PC-3 (cell line): ENCODE measurements at places on chromosomes 2 and 18. TPM values are rescaled to one million over a fixed set of nuclear protein-coding genes. Genes with fewer than 3 reads are reported as not detected.

Gene ZSWIM2
- not detected in 2 replicates for total RNA-seq

Gene DLX1
- total RNA-seq, result 7.6 and 13.2 TPM in 2 replicates

Gene PLCD4
- total RNA-seq, result 5.6 and 11.7 TPM in 2 replicates

Gene IKZF2
- total RNA-seq, result 5.2 and 8.2 TPM in 2 replicates

Gene SH2D6
- total RNA-seq, result 0.12 TPM in 1 of 2 replicates, not detected in the other

Gene ZBTB7C
- total RNA-seq, result 1.1 and 1.3 TPM in 2 replicates

Gene AMER3
- total RNA-seq, result not detected in 2 replicates

Gene PARD3B
- total RNA-seq, result 3.9 and 10.9 TPM in 2 replicates

Gene TLX2
- 3.1 and 3.4 TPM in 2 replicates for total RNA-seq

Gene GALNT3
- 40.9 and 44.8 TPM in 2 replicates for total RNA-seq

Gene CD207
- not detected in 2 replicates for total RNA-seq

DNA sequence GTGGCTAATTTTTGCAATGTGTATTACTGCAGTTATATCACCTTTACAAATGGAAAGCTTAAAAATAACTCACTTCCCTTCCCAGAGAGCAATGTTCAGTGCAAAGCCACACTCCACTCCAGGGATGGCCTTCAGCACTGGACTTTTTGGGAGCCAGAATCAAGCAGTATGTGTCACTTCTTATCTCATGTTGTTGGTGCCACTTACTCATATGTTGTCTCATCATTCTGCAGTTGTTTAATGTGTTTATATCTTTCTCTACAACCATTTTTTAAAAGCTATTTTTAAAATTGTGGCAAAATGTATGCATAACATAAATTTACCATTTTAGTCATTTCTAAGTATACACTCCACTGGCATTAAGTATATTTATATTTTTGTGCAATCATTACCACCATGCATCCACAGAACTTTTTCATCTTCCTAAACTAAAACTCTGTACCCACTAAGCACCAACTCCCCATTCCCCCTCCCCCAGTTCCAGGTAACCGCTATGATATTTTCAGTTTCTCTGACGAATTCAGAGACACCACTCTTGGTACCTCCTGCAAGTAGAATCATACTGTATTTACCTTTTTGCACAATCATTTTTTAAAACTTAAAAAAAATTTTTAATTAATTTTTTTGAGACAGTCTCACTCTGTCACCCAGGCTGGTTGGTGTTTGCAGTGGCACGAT is 32.1 kb upstream of the CD8A start:
- DNase-seq, result no peak

GRCh38 chr2:173656086-173656485 is 301.4 kb downstream of the CDCA7 start:
- DNase-seq, result peak; percentile 30

- no peak for DNase-seq
These were observed 56.2 kb upstream of the SLC16A14 start for GRCh38 chr2:230124757-230125431.

GRCh38 chr2:150663143-150663542 is 175.7 kb upstream of the RND3 start:
- DNase-seq, result peak; percentile 63

DNA sequence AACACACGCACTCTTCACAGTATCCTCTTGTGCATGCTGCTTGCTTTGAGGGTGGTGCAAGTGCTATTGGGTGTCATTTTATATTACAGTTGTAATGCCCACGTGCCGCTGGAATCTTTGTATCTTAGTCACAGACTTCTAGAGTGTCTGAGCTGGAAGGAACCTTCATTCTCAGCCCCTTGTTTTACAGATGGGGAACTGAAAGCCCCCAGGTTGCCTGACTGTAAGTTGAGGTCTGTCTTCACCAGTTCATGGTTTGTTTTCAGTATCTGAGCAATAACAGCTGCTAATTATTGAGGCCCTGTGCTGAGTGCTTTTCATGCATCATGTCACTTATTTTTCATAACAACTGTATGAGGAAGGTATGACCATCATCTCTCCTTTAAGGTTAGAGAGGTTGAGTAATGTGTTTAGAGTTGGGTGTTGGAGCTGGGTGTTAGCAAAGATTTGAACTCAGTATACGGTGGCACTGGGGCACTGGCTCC is 77.0 kb downstream of the PRKCE start:
- DNase-seq, result no peak

GRCh38 chr2:191927319-191927867 is 80.5 kb upstream of the CAVIN2 start:
- DNase-seq, result peak; percentile 55

- DNase-seq, result no peak
These were observed 16.3 kb downstream of the ST6GAL2 start for GRCh38 chr2:106869512-106870275.

DNA sequence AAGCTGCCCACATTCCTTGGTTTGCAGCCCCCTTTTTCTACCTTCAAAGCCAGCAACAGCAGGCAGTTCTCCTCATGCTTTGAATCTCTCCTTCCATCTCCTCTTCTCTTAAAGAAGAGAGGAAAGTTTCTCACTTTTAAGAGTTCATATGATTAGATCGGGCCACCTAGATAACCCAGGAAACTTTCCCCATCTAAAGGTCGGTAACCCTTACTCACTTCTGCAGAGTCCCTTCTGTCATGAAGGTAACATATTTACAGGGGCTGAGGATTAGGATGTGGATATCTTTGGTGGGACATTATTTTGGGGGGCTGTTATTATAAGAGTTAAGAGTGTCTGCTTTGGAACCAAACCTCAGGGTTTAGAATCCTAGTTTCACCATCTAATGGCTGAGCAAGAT is 51.0 kb downstream of the HNRNPLL start:
- DNase-seq, result no peak

- no peak for DNase-seq
These were observed 930.7 kb downstream of the BCL11A start for GRCh38 chr2:59622599-59623308.

- DNase-seq, result no peak
These were observed 72.9 kb upstream of the VRK2 start for GRCh38 chr2:57973621-57974186.

GRCh38 chr2:48799601-48800000 is 44.1 kb upstream of the LHCGR start:
- no peak for DNase-seq

- DNase-seq, result no peak
These were observed 54.4 kb downstream of the SCN3A start for GRCh38 chr2:165149439-165149838.

DNA sequence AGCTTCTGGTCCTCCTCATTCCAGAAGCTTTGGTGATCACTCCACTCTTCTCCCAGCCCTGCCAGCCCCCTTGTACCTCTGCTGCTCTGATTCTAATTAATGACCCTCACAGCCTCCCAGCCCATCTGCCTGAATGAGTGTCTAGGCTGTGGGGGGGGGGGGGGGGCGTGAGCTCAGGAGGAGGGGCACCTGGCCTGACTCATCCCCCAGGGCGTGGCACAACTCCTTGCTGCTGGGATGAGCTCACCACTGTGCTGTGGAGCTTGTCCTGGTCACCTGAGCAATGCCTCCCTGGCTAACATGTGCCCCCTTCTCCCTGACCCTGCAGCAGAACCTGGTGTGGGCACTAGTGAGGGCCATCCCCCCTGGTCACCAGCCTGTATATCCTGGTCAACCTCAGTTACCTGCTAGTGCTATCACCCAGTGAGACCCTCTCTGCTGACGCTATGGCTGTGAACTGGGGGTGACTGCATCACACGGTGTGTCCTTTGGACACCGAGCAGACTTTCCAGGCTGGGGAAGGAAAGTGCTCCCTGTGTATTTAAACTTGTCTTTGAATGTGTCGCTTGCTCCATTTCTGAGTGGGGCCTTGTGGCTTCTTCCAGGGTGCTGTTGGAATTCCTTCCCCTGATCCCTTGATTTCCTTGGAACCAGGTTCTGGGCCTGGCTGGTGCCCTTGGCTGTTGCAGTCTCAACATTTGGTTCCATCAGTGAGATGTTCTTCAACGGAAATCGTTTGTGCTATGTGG is 41.5 kb upstream of the PUM2 start:
- peak; percentile 77 for DNase-seq

DNA sequence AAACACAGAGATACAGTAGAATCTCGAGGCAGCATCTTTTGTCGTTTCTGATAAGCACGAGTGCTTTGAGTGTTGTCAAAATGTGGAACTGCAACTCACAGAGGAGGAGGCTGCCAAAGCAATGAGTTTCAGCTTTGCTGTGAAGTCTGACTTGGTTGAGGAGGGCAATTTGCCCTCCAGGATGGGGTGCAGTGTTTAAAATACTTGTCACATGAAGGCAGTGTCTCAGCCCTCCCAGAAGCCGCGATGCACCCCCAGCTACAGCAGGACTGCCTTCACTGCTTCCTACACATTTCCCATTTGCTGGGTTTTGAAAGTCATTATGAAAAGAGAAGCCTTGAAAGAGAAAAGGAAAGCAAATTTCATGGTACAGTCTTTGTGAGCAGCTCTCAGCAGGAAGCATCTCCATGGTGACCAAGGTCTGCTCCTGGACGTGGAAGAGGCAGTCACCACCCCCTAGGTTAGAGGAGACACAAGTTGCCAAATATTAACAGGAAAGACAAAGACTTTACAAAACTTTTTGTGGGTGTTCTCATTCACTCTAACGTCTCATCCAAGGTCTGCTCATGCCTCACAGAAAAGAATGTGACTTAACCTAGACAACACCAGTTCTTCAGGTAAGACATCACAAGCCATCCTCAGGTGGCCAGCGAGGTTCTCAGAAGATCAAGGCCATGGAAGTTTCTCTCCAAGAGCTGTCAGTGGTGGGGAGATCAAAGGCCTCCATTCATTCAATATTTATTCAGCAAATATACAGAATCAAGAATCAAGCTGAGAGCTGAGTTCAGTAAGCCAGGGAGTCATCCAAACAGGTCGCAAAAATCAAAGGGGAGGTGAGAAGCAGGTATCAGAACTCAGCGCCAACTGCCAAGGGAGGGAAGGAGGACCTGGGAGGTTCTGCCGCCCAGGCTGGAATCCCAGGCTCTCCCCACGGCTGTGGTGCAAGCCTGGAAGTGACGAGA is 476.0 kb downstream of the EIPR1 start:
- no peak for DNase-seq

DNA sequence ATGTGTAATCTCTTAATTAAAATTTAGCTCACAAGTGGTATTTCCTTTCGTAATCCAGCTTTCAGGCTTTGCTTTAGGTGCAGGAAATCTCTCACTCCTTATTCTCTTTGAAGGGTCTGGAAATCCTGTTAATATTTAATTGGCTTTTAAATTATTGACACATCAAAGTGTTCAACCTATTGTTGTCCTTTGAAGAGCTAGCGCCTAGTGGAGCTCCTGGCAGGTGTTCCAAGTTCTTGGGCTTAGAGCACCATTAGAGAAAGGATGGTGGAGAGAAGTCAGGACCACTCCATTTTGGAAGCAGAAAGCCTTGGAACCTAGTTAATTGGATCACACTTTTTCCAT is 92.4 kb downstream of the CABLES1 start:
- no peak for DNase-seq

DNA sequence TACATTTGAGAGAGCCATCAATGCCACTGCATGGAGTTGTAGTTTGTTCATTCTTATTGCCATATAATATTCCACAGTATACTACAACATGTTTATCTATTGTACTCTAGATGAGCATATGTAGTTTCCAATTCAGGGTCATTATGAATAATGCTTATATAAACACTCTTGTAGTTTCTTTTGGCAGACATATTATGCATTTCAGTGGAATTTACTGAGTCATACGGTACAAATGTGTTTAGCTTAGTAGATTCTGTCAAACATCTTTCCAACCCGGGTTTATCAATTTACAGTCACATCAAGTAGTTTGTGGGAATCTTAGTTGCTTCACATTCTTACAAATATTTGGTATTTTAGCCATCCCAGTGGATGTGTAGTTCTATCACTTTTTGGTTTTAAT is 161.1 kb downstream of the KCNH7 start:
- DNase-seq, result peak; percentile 55

DNA sequence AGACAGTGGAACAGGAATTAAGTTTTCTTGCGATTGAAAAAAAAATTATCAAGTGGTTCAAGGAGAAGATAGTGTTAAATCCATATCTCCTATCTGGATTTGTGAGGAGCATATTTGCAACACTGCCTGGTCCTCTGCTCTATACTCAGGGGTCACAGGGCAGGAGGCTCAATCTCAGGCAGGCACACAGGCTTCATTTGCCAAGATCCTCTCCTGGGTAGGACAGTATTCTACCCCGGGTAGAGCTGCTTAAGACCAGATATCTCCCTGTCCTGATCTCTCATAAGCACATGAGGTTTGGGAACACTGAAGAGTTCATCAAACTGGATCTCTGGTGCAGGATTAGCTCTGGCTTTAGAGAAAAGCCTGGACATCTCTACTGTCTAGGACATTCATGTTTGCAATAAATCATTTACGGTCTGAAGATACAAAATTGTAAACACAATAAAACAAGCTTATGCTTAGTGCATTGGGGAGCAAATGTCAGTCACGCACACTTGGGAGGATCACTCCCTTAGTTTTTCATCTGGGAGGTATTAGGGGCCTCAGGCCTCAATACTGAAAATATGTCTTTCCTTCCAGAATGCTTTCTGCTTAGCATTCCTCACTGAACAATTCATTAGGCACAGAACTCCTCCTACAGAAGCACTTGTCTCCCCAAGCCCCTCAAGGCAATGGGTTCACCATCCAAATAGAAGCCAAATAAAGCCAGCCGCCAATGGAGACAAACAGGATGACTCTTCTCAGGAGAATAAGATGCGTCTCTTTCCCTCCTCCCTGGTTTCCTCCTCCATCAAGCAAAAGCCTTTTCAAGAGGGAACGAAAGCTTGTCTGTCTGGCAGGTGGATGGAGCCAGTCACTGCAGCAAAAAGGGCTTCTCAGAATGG is 34.1 kb upstream of the LCLAT1 start:
- no peak for DNase-seq

DNA sequence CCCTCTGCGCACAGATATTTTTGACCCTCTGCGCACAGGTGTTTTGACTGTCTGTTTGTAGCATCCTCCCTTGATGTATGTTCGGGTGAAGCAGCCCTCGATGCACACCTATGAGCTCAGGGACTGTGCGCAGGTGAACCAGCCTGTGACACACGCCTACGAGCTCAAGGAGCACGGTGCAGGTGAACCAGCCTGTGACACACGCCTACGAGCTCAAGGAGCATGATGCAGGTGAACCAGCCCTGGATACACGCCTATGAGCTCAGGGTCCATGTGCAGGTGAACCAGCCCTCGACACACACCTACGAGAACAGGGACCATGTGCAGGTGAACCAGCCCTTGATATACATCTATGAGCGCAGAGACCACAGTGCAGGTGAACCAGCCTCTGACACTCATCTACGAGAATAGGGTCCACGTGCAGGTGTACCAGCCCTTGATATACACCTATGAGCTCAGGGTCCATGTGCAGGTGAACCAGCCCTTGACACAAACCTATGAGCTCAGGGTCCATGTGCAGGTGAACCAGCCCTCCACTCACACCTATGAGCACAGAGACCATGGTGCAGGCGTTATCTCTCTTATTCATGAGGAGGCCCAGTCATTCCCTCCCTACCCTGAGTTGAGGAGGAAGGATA is 33.9 kb downstream of the SH3BP4 start:
- no peak for DNase-seq

- peak; percentile 21 for DNase-seq
These were observed 1.3 kb downstream of the HDAC4 start for GRCh38 chr2:239399433-239399920.
